ENCODE measurements at places on chromosomes 2 and 18.

GRCh38 chr18:26711756-26712155 lies 153.8 kb downstream of the AQP4 start:
- no peak for DNase-seq

DNA sequence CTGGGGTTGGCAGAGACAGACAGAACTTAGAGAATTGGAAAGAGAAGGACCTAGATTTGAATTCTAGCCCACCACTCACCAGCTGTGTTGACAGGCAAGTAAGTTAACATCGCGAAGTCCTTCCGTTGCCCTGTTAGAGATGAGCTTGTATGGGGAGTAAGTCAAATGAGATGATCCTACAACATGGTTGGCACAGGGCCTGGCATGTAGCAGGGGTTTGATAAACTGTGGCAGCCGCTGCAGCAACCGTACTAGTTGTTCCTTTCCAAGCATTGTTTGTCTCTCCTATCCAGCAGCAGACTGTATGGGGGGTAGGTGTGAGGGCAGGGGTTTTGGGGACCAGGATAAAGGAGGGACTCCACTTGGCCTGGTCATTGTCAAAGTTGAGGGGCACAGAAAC lies 16.0 kb downstream of the TET3 start:
- no peak for DNase-seq

GRCh38 chr2:2798337-2798736 lies 467.3 kb upstream of the MYT1L start:
- DNase-seq, result no peak

GRCh38 chr2:177249038-177249437 lies 15.5 kb downstream of the NFE2L2 start:
- no peak for DNase-seq

- no peak for DNase-seq
Observed at GRCh38 chr2:210046851-210047500, 44.5 kb downstream of the RPE start.

DNA sequence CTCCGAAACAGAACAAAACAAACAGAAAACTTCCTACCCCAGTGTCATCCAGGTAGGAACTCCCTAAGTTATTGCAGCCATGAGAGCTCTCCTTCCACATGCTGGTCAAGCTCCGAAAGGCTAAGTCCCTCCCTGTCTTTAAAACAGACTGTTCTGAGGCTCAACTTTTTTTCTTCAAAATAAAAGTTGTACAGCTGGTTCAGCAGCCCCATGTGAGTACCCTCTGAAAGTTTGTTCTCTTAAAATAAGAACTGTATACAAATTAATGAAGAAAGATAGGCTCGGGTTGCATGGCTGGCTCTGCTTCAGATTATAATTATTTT lies at the start of gene PDE1A:
Gene PDE1A, minus strand, starts transcription at position 119 of the 323 bp plus-strand sequence.
- DNase-seq, result no peak
